GM04503 (cell line): ENCODE measurements at places on chromosomes 2 and 18.

GRCh38 chr18:76480913-76481312 is 14.1 kb downstream of the ZNF516 start:
- DNase-seq: no peak

GRCh38 chr2:147603876-147604275 is 241.0 kb upstream of the ACVR2A start:
- no peak for DNase-seq

DNA sequence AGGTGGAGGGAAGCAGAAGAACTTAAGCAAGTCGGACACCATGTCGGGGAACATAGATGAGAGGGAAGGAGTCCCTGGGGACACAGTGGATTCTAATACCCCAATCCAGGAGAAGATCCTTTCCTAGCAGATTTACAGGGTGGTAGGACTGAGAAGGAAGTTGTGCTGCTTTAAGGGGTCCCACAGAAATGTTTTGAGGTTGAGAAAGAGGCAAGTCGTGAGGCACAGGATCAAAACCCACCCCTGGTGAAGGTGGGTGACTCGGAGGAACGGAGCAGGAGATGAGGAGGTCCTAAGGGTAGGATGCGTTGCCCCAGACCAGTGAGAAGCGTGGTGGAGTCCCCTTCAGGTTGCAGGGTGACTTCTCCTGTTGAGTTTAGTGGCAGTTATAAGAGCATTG is 32.7 kb downstream of the DCDC2C start:
- no peak for DNase-seq

DNA sequence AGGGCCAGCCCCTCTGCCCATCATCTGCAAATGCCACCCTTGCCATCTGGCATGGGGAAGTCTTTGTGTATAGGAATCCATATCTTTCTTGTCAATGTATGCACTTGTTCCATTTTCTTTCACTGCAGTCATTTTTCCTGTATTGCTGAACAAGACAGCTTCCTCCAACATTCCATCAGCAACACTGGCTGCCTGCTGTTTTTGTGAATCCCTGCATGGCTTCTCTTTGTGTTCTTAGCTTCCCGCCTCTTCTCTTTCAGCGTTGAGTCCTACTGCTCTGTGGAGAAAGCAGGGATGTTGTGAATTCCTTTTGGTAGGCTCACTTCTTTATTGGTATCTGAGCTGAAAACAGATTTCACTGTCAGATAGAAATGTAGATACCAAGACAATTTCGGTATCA is 150.0 kb downstream of the LPIN1 start:
- DNase-seq: no peak

DNA sequence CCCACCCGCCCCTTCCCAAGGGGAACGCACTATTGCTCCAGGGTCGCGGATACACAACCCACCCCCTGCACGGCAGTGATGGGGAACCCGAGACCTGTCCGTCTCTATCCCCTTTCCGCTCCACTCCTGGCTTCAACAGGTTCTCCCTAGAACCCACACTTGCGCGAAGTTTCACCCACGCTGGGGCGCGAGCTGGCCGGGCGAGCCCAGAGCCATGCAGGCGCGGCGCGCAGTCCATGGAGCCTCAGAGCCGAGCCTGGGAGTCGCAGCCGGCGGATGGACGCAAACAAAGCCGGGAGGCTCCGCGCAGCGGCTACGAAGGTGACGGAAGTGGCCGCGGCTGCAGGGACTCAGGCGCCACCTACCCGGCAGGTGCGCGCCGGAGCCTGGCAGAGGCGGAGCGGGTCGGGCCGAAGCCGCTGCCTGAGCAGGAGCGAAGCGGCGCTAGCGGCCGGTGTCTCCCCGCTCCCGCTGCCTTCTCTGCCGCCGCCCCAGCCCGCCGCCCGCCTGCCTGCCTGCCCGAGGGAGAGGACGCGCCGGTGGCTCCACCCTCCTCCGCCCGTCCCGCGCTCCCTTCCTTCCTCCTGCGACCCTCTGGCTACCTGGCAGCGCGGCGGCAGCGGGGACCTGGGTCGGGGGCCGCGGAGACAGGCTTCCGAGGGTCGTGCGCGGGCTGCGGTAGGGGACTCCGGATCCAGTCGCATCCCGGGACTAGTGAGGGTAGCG is 14.0 kb downstream of the ALPG start:
- DNase-seq: no peak

- no peak for DNase-seq
Observed at GRCh38 chr2:741195-741496, 63.9 kb upstream of the TMEM18 start.

DNA sequence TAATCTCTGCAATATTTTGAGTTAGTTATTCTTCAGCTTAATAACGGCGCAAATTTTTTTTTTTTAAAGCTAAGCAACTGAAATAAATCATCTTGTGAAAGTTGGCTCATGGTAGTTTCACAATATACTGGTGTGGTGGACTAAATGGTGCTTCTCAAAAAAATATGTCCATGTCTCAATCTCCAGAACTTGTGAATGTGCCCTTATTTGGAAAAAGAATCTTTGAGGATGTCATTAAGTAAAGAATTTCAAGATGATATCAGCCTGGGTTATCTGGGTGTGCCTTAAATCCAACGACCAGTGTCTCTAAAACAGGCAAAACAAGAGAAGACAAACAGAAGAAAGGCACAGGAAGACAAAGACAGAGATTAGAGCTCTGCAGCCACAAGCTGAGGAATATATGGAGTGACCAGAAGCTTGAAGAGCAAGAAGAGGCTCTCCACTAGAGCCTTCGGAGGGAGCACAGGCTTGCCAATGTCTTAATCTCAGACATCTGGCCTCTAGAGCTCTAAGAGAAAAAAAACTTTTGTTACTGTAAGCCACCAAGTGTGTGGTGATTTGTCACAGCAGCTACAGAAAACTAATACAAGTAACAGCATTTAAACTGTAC is 71.4 kb downstream of the HNMT start:
- peak; percentile 44 for DNase-seq
